Fibroblast of skin of right biceps (primary cell): ENCODE measurements at places on chromosomes 6 and 20.

- no peak for DNase-seq
Observed at GRCh38 chr6:33034554-33034953, 25.2 kb upstream of the HLA-DOA start.

- DNase-seq, result no peak
Observed at GRCh38 chr20:60785785-60786184, 466.3 kb upstream of the CDH4 start.

DNA sequence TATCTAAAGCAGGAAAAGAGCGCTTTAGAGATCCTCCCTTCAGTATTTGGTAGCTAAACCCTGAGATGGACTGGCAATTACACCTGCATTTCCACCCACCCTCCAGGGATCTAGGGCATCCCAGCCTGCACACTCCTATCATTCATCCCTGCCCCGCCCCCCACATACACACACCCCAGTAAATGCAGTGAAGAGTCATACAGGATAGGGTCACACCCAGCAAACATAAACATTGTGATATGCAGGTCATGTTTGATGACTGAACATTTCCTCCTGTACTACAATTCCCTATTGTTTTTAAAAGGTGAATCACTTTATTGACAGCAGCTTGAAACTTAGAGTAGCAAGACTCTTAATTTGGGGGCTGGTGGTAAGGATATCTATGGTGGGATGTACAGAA lies 112.9 kb downstream of the FOXO3 start:
- no peak for DNase-seq

GRCh38 chr20:19943061-19943521 lies 74.1 kb upstream of the NAA20 start:
- DNase-seq, result no peak

GRCh38 chr6:25278914-25279747 lies at the start of gene CARMIL1:
Gene CARMIL1 (plus strand): TSS chr6:25279374. CDS start chr6:25279796, 422 bp downstream.
- peak; percentile 75 for DNase-seq

DNA sequence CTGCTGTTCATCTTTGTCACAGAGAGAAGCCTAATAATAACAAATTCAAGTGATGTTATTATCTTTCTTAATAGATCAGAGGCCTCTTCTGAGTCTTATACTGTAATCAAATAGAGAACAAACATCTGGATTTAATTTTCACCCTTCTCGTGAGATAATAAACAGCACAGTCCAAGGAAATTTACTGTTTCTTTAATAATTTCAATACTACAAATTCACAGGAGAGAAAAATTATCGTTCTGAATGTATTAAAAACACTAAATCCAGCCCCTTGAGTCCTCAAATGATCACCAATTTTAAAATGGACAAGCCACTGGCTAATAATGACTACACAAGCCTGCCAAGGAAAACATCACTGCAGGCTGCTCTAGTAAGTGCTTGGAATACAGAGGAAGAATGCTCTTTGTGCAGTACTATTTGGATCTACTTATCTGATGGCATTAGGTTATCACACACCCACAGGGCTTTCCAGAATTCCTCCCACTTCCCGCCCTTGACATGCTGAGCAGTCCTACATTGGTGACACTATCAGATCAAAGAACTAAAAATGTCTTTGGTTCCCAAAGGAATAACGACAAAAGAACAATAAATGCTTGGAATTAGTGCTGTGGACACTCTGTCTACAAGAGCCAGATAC lies 38.1 kb downstream of the SYNE1 start:
- peak; percentile 5 for DNase-seq

GRCh38 chr6:75201901-75202672 lies 3.8 kb downstream of the COL12A1 start:
- peak; percentile 48 for DNase-seq

GRCh38 chr6:156775717-156776116 lies 1.5 kb upstream of the ARID1B start:
- no peak for DNase-seq

- DNase-seq, result no peak
Observed at GRCh38 chr6:112725541-112726085, 378.5 kb downstream of the RFPL4B start.

DNA sequence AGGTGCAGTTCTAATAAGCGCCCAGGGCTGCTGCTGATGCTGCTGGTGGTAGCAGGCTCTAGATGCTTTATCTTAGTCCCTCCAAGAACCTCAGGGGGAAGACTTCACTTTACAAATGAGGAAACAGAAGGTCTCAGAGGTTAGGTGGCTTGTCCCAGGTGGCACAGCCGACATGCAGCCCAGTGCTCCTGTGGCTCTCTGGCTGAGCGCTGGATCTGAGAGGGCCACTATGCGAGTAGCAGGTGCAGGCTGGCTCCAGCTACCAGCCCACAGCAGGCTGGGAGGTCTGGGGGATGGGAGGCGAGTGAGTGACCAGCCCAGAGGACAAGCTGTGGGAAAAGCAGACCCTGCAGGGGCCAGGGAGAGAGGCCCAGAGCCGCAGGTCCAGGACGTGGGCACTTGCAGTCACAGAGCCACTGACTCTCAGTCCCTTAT lies 90.9 kb downstream of the PRND start:
- no peak for DNase-seq

DNA sequence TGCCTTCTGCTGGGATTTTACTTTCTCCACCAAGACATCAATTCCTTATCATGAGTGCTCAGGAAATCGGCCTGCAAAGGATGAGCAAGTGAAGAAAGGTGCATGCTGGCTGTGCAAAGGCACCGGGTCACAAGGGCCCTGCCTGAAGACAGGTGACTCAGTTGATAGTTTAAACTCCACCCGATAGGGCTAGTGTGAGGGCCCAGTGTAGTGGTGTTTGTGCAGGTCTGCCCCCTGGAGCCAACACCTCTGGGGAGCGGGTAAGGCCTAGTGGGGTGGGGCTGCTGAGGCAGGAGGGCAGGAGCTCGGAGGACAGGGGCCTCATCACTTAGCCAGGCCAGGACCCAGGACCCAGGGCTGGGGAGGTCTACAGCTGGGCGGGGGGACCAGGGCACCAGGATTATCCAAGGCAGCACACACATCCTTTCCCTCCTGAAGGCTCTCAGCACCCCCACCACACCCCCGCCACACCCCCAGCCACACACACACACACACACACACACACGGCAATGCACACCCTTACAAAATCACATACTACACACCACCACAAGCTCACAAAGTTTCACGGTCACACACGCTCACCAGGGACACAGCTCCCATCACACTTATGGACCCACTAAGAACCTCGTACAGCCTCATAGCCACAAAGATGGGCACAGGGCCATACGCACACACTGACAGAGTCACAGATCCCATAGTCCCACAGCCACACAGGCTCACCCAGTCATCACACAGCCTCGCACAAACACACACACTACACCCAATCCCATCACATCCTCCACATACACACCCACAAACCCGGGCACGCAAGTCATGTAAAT lies 75.4 kb downstream of the GRM4 start:
- no peak for DNase-seq

- DNase-seq, result no peak
Observed at GRCh38 chr20:8601542-8601912, 467.4 kb upstream of the PLCB4 start.
